ENCODE measurements at places on chromosomes 4 and X. TPM values are rescaled to one million over a fixed set of nuclear protein-coding genes. Genes with fewer than 3 reads are reported as not detected.

NPY1R gene
- not detected for total RNA-seq

GRIA3 gene
- 0.39 TPM for total RNA-seq

SH2D1A gene
- total RNA-seq, result not detected

GAGE12E gene
- not detected for total RNA-seq

FGFBP1 gene
- total RNA-seq, result 0.65 TPM

FOXO4 gene
- 3.6 TPM for total RNA-seq

KIF4A gene
- 11.5 TPM for total RNA-seq

ZFP92 gene
- 0.39 TPM for total RNA-seq

MAGEA2B gene
- not detected for total RNA-seq

ADGRG4 gene
- not detected for total RNA-seq

FRG2 gene
- not detected for total RNA-seq

CT55 gene
- total RNA-seq, result not detected

UGT2A3 gene
- not detected for total RNA-seq

DMRTC1B gene
- total RNA-seq, result not detected

PPA2 gene
- total RNA-seq, result 68.7 TPM
